CD4-positive, alpha-beta T cell treated with Interleukin-17A for 1 hour (primary cell): ENCODE measurements at places on chromosomes 1 and 21.

DNA sequence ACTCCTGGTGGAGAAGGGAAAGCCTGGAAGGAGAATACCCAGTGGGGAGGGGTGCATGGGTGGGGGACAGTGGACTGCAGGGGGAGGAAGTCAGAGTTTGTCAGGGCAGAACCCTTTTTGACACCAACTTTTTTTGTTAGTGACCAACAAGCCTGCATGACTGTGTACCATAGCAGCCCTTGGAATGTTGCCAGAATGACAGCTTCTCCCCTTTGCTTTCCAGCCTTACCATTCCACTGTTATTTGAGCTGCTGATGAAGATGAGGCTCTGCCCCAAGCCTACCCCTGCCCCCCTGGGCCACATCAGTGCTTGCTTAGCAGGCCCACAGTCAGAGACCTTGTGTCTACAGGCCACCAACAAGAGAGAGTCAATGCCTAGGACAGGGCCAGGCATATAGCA is 341.2 kb downstream of the HHAT start:
- no peak for DNase-seq

- no peak for DNase-seq
Observed at GRCh38 chr1:38991638-38992411, 749 bp downstream of the AKIRIN1 start.

DNA sequence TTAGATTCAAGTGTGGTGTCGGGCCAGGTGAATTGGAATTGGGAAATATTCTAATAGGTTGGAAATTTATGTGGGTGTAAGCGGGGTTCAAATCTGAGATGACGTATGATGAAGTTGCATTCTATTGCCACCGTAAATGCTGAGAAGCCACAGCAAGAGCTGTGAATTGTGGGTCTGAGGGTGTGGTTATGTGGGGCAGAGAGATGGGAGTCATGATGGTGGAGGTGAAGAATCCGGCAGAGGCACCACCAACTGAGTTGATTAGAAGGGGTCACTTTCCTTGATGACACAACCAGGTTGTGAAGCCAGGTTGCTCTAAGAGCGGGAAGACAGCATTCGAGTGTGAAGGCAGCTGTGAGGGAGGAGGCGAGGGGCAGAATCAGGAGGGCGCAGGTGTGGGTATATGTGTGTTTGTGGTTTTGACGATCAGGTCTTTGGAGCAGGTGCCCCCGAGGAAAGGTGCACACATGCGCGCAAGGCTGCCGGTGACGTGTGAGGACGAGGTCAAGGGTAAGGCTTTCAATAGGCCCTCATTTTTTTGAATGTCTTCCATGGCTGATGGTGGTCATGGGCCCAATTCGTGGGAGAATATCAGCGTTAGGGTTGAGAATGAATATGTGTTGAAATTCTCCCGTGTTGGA is 18.7 kb downstream of the LRRC3 start:
- no peak for DNase-seq

GRCh38 chr1:89356658-89357400 is 7.0 kb upstream of the GBP6 start:
- DNase-seq, result no peak

DNA sequence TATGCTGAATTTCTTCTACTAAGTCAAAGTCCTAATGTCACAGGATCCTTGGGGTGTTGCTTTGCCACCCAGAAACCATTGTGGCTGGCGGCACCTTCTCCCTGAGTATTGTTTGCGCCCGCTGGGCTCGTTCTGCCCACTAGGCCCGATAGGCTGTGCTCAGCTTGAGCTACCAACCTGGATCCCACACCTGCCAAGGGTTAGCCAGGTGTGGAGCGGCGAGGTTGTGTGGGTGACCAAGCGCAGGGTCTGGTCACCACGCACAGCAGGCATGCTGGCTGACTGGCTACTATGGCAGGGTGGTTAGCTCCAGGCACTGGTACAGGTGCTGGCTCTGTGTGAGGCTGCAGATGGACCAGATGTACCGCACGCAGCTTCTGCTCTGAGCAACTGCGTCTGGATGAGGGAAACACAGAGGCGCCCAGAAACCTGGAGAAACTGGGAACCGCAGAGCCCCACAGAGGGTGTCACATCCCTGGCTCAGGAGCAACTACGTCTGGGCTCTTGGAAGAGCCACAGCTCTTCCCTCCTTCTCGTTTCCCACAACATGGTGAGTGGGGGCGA is 50.3 kb upstream of the SCYL3 start:
- DNase-seq, result no peak

DNA sequence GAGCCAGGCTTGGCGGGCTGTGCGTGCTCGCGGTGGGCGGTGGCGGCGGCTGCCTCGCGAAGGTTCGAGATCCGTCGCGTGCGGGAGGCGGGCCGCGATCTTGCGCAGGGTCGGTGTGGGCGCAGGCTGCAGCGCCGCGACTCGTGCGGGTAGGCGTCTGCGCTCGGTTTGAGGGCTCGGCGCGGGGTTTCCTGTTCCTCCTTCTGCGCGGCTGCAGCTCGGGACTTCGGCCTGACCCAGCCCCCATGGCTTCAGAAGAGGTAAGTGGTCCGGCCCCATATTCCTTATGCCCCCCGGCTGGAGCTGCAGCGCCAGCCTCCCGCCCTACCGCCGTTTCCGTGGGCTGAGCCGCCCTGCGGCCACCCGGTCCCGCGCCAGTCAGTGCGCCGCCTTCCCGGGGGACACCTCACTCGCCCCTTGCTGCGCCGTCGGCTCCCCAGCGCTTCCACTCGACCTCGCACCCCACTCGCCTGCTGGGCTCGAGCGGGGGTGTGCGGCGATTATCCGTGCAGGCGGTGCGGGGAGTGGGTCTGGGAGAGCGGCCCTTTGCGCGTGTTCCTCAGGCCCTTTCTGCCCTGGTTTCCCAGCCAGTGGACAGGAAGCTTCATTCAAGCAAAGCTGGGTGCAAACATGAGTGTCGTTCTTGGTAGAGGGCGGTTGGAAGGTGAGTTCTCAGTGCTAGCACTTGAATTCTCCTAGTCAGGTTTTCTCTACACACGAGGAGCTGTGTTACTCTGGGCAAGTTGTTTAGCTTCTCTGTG is at the start of gene CACYBP:
Gene CACYBP (plus strand): TSS at position 12 of the 761 bp plus-strand sequence. CDS start 234 bp downstream, at position 246.
- peak; percentile 38 for DNase-seq

DNA sequence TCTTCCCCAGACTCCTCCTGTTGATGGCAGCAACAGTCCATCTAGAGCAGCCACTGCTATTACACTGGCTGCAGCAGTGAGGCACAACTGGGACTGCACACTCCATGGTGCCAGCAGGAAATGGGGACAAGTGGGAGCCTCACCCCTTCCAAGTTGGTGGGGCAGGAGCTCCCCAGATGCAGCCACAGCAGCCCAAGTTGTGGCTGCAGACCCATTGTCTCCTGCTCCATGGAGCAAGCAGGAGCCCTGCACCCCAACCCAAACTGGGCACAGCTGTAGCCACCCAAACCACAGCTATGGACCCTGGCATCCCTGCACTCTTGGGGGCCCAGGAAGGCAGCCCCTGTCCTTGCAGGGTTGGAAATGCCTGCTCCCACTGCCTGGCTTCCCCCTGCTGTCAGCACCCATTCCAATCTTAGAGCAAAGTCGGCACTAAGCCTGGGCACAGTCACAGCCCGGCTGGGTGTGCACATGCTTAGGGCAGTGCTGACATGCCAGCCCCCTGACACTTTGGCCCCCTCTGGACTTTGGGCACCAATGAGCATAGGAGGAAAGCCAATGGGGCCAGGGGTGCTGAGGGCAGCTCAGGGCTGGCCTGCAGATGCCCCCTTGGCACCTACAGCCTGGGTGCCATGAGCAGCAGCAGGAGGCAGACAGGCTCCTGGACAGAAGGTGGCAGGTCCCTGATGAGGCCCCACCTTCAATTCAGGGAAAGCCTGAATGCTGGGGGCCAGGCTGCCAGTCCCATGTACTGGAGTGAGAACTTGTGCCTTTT is 44.0 kb downstream of the MATN1 start:
- no peak for DNase-seq

DNA sequence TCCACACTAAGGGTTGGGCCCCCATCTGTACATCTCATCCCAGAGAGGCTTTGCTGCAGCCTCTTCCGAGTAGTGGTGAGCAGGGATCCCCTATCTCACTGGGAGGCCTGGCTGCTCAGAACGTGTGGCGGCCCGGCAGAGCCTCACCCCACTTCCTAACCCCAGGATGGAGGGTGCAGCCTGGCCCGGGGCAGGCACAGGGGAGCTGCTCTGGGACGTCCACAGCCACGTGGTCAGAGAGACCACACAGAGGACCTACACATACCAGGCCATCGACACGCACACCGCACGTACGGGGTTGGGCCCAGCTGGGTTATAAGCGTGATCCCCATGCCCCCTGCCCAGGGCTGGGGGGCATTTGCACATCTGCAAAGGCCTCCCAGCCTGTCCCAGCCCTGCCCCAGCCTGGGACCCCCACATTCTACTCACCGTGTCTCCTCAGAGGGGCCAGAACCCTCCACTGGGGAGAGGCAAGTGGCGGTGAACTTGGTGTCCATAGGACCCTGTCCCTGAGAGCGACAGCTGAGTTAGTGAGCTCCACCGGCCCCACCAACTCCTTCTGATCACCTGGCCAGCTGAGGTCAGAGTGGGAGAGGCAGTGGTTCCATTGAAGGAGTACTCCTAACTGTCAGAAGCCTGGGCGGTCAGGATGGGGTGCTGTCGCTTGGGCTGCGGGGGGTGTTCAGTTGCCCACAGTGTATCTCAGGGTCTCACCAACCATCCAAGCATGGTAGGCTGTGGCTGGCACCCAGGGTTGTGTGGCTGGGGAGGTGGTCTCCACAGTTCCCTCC is 41.2 kb downstream of the TRIM11 start:
- no peak for DNase-seq

GRCh38 chr1:38724160-38725131 is 135.1 kb downstream of the RRAGC start:
- no peak for DNase-seq

- DNase-seq, result no peak
Observed at GRCh38 chr1:207745839-207746767, 5.8 kb upstream of the CD46 start.

DNA sequence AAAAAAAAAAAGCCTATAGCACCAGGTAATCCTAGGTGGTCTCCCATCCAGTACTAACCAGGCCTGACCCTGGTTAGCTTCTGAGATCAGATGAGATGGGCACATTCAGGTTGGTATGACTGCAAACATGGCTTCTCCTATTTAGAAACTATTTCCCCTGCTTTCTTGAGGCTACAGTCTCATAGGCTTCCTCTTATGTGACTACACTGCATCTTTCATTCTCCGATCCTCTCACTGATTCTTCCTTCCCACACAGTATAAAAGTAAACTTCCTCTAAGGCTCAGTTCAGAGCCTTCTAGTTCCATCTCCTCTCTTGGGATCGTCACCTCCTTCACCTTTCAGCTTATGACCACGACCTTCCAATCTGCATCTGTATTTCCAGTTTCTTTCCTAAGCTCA is 30.4 kb upstream of the RNF2 start:
- DNase-seq, result no peak

DNA sequence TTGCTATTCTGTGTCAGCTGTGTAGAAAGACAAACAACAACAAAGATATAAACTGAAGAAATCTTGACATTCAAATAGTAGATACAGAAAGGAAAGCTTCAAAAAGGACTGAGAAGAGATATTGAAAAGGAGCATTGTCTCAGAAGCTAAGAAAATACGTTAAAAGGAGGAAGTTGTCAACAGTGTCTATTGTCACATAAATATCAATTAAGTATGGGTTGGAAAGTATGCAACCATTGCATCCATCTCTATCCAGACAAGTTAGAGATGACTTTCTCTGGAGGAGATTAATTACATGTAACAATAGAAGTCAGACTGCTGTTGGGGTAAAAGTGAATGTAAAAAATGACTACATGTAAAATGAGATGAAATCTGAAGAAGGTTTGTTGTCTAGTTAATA is 29.7 kb upstream of the BRINP3 start:
- DNase-seq, result no peak

GRCh38 chr1:3494321-3495308 is 40.1 kb downstream of the ARHGEF16 start:
- DNase-seq, result no peak

DNA sequence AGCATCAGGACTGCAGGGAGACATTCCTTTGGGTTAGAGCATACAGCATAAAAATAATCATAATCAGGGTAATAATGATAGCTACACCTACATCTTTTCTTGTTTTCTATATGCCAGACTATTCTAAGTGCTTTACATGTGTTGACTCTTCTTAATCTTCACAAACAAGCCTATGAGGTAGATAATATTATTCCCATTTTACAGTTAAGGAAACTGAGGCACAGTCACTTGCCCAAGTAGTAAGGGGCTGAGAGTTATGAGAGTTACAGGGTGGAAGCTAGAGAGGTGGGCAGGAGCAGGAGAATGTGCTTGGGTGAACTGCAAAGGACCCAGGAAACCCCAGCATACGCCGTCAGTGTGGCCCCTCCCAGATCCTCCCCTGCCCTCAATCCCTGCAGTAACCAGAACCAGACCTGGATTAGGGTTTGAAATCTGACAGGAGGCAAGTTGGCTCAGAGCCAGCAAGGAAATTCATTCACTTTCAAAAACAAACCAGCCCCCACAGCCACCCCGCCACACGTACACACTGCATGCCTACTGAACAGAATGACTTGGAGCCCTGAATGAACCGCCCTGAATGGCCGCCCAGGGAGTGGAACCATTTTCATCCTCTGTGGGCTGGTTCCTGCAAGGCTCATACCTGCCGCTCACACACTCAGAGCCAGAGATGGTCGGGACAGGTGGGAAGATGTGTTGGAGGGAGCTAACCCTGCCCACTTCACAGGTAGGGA is 126.1 kb downstream of the TRABD2B start:
- no peak for DNase-seq

DNA sequence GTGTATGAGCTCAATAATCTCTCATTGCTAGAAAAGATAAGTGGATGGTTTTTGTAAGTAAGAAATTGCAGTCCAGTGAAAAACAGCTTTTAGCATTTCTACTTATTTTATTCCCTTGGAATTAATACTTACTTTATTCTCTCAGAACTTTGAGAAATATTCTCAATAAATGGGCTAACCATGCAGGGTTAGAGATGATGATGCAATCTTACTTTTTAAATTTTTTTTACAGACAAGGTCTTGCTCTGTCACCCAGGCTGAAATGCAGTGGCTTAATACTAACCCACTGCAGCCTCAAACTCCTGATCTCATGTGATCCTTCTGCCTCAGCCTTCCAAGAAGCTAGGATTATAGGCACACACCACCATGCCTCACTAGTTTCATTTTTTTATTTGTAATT is 440.8 kb upstream of the ZP4 start:
- DNase-seq, result no peak

DNA sequence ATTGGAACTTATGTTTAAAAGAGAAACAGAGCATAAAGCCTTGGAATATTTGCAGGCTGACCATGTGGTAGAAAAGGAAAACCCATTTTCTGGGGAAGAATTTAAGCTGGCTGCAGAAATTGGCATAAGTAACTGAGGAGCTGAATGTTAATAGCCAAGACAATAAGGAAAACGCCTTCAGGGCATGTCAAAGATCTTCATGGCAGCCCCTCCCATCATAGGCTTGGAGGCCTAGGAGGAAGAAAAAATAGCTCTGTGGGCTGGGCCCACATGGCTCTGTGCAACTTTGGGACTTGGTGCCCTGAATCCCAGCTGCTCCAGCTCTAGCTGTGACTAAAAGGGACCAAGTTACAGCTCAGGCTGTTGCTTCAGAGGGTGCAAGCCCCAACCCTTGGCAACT is 51.5 kb downstream of the CTH start:
- DNase-seq, result no peak

GRCh38 chr1:183533617-183534174 is 56.6 kb downstream of the NCF2 start:
- DNase-seq, result no peak

GRCh38 chr1:98054367-98054701 is 133.5 kb upstream of the DPYD start:
- DNase-seq, result no peak
